ENCODE measurements at places on chromosomes 5 and 9. TPM values are rescaled to one million over a fixed set of nuclear protein-coding genes. Genes with fewer than 3 reads are reported as not detected.

SLC24A2 gene
- not detected for total RNA-seq

JAKMIP2 gene
- 5.2 TPM for total RNA-seq

FGD3 gene
- total RNA-seq: not detected

PLPPR1 gene
- not detected for total RNA-seq

ITK gene
- total RNA-seq: not detected

DPYSL3 gene
- total RNA-seq: 86.5 TPM
